ENCODE measurements at places on chromosomes 11 and 22.

GRCh38 chr11:26929806-26930517 lies 64.0 kb upstream of the FIBIN start:
- DNase-seq, result no peak

DNA sequence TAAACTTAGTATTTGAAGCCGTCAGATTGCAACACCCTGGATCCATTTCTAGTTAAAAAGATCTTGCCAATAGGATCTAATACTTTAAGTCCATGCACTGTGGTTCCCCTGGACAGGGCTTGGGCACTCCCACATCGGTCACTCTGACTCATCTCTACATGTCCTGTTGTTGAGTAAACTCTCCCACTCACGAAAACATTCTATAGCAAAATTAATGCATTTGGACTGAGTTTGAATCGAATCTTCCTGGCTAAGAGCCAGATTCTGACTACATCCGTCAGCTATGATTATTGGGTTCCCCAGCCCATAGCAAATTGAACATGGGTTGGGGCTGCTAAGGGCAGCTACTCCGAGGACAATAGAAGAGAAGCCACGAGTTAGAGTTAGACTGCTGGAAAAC lies 182.1 kb upstream of the SORL1-AS1 start:
- DNase-seq, result no peak

DNA sequence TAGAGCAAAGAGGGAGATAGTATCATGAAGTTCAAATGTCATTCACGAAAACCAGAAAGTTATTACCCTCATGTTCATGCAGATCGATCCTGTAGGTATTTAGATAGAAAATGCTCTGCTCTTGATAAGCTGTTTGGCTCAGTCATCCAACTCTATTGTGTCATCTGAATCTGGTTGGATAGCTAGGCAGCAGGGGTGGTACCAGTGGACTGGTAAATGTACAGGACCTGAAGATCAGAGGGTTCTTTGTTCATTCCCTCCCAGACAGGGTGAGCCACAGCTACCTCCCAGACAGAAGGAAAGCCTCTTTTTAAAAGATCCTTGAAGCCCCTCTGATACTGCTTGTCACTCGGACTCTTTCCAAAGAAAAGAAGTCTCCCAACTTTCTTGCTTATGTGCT lies 29.8 kb upstream of the DRD2 start:
- no peak for DNase-seq

- DNase-seq, result no peak
Observed at GRCh38 chr22:33104147-33104854, 46.1 kb upstream of the SYN3 start.

DNA sequence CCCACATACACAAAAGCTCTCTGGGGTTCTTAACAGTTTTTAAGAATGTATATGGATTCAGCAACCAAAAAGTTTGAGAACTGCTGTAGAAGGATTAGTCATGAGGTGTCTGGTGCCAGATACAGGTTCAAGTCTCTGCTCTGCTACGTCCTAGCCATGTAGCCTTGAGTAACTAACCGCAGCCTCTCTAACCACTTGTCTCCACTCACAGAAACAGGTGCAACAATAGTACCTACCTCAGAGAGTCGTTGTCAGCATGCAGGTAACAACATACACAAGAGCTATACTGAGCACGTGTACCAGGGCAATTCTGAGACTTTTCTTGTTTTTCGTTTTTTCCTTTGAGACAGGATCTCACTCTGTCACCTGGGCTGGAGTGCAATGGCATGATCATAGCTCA lies 26.9 kb downstream of the CBX7 start:
- DNase-seq, result peak; percentile 30

DNA sequence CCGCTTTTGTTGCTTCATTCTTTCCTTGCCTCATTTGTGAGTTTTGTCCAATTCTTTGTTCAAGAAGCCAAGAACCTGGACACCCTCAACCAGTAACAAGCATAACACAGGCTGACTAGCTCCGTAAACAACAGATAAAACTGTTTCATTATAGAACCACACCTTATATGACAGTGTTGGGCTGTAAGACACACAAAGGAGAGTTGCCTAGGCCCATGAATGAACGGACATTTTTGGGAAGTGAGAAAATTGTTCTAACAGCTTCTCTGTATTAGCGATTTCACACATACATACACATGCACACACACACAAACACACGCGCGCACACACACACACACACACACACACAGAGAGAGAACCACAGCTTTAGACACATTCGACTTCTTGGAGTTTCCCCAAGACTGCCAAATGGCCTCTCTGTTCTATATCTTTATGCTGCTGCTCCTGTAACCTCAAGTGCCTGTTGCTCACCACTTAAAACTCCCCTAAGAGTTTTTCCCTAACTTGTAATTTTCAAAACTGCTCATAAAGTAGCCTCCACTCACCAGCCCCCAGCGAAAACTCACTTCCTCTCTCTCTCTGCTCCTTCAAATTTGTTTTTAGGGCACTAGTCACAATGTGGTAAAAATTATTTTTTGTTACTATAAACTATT lies 35.9 kb downstream of the CTSC start:
- no peak for DNase-seq

DNA sequence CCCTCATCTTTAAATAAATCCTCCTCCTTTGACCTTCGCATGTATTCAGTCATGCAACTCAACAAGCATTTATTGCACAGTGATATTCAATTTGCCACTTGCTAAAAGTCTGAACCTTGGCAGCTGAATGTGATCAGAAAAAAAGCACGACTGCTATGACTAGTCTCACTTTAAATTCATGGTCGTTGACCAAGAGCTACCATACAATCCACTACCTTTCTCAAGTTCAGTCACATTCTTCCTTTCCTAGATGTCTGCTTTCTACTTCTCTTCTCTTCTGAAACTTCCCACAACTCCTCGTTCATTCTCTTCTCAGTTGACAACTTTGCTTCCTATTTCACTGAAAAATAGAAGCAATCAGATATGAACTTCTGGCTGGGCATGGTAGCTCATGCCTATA lies 2.0 kb upstream of the SAA1 start:
- no peak for DNase-seq

DNA sequence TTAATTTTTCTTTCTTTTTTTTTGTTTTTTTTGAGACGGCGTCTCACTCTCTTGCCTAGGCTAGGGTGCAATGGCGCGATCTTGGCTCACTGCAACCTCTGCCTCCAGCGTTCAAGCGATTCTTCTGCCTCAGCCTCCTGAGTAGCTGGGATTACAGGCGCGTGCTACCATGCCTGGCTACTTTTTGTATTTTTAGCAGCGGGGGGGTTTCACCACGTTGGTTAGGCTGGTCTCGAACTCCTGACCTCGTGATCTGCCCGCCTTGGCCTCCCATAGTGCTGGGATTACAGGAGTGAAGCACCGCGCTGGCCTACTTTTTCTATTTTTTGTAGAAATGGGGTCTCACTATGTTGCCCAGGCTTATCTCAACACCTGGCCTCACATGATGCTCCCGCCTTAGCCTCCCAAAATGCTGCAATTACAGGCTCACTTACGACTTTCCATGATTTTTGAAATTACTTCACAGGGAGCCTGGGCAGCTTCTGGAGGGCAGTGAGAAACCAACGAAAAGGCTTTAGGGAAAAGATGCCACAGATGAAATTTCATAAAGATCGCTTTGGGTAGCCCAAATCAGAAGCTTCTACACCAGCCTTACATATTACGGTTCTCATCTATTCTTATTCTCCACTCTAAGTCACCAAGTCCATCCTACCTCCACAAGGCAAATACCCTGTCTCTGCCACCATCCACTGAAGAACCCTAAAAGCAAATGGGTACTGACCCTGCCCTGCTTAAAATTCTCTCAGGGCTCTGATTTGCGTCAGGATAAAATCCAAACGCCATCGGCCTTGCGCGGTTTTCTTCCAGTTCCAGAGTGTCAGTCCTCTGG lies 866 bp upstream of the RRM1 start:
- no peak for DNase-seq

DNA sequence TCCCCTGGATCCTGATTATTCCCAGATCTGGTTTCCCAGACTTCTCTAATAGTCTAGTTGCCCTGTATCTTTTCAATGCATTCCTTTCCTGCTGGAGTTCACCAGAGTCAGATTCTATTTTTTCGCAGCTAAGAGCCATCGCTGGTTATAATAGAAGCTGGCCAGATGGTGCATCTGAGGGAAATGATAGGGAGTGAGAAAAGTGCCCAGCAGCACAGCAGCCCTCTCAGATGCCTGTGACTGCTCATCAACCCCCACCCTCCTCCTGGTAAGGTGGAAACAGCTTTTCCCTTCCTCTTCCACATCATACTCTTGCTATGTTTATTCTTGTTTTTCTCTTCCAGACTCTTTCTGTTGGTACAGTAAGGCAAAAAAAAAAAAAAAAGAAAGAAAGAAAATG lies 12.8 kb downstream of the OR8A1 start:
- no peak for DNase-seq
